ENCODE measurements at places on chromosomes 11 and 22. TPM values are rescaled to one million over a fixed set of nuclear protein-coding genes. Genes with fewer than 3 reads are reported as not detected.

Gene RAG2
- polyA plus RNA-seq, result not detected

Gene USP35
- 4.5 TPM for polyA plus RNA-seq

DNA sequence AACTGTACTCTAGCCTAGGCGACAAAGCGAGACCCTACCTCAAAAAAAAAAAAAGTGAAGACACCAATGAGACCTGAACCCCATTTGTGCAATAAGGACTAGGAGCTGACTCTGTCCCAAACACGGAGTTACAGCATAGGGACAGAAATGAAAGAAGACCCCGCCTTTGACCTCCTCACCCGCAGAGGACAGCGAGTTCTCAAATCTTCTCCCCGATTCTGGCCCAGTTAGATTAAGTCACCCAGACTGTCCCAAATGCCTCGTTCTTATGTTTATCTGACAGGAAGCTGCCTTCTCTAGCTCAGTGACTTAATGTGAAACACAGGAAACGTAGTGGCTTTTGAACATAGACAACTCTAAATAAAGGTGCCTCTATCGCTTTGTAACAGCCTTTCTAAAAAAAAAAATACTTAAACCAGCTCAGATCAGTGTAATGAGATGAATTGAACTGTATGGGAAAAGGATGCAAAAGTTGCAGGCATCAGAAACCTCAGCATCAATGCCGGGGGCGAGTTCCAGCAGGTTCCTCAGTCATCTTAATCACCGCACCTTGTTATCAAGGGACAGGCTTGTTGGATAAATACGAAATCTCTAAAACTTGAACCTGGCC is 10.6 kb downstream of the MYH9 start:
- peak; percentile 71 for DNase-seq

- DNase-seq, result no peak
Measured at GRCh38 chr11:105229257-105229656, 89.7 kb upstream of the CARD18 start.

- DNase-seq, result no peak
Measured at GRCh38 chr22:25837288-25837900, 95.4 kb downstream of the MYO18B start.

GRCh38 chr11:121298774-121299173 is 6.2 kb downstream of the SC5D start:
- DNase-seq, result no peak

DNA sequence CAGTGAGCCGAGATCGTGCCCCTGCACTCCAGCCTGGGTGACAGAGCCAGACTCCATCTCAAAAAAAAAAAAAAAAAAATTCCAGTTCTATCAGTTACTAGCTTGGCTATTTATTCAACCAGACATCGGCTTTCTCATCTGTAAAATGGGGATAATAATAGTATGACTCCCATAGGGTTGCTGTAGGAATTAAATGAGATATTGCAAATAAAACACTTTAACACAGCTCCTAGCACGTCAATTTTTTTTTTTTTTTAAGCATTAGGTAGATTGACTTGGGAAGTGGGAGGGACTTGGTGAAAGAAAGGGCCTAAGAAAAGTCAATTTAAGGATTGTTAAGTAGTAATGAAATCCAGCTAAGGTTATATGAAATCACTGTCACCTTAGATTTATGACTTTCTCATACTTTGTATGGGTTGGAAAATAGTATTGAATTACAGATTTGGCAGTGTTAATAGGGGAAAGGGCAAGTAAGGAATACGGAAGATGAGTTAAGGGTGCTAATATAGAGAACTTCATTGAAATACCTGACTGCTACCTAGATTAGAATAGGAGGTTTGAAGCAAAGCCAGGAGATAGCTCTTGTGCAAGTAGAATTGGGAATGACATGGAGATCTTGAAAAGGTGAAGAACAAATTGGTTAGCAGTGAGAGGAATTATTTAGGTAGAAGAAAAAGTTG is 28.8 kb downstream of the BIRC2 start:
- no peak for DNase-seq

DNA sequence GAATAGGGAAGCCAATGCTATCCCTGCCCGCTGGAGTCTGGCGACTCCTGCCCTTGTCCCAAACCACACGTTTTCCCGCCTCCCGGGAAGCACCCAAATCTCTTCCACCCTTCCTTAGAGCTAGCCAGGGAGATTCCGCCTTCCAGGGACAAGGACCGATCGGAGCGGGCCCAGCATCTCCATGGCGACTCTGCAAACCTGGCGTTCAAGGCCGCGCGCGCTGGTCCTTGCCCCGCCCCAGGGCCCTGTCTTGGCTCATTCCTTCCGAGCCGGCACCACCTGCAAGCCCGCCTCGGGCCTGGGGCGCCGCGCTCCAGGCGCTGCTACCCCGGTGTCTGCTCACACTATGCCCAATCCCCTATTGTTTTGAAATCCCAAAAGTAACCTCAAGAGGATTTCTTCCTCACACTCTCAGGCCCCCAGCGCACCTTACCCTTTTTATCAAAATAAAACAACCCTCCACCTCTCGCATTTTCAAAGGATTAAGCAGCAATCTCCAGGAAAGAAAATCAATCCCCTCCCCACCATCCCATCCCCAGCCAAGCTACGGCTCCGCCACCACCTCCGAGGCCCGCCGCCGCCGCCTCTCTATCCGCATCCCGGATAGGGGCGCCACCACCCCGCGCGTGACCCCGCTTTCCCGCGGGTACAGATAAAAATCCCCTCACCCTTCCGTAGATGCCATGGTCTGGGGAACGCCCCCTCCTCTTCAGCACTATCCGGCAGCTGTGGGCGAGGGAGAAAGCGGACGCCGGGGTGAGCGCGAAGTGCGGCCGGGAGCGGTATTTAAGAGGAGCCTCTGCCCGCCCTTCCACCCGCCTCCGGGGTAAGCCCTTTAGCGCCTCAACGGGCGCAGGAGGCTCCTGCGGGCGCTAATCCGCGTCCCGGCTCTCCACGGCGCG is 825 bp downstream of the SLC1A2 start:
- no peak for DNase-seq

All from B cell (primary cell).